Kidney (tissue), 22 donors: ENCODE measurements at places on chromosomes 13 and 19. TPM values are rescaled to one million over a fixed set of nuclear protein-coding genes. Genes with fewer than 3 reads are reported as not detected.

The TEX29 gene
- not detected for total RNA-seq

The ZNF440 gene
- 21.0 TPM for total RNA-seq

GRCh38 chr19:3163230-3163886, 15.2 kb upstream of the S1PR4 start:
- peak; percentile 75 for DNase-seq

- no peak for DNase-seq
These were observed 64.5 kb upstream of the MED4 start for GRCh38 chr13:48159401-48159800.

DNA sequence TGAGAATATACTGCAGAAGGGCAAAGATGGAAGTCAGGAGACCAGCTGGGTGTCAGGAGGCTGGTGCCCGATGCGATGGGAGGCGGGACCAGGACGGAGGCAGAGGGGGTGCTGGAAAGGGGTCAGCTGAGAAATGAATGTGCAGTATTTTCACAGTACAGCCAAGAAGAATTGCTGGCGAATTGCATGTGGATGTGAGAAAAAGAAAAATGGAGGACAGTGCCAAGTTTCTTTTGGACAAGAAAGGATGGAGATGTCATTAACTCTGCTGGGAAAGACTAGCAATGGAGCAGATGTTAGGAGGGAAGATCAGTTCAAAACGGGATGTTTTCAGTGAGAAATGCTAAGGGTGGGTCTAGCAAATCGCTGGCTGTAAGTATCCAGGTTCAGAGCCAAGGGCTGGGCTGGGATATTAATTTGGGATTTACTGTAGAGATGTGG, 7.0 kb downstream of the CRYL1 start:
- DNase-seq: no peak

- no peak for DNase-seq
These were observed 13.4 kb upstream of the WDR18 start for GRCh38 chr19:970695-971094.

- DNase-seq: no peak
These were observed 51.3 kb downstream of the COL4A2 start for GRCh38 chr13:110358381-110358780.

- no peak for DNase-seq
These were observed at the start of gene SBK2 for GRCh38 chr19:55536951-55537740. Gene SBK2, minus strand, starts transcription at chr19:55537133. Its CDS starts 839 bp downstream, at chr19:55536294.

DNA sequence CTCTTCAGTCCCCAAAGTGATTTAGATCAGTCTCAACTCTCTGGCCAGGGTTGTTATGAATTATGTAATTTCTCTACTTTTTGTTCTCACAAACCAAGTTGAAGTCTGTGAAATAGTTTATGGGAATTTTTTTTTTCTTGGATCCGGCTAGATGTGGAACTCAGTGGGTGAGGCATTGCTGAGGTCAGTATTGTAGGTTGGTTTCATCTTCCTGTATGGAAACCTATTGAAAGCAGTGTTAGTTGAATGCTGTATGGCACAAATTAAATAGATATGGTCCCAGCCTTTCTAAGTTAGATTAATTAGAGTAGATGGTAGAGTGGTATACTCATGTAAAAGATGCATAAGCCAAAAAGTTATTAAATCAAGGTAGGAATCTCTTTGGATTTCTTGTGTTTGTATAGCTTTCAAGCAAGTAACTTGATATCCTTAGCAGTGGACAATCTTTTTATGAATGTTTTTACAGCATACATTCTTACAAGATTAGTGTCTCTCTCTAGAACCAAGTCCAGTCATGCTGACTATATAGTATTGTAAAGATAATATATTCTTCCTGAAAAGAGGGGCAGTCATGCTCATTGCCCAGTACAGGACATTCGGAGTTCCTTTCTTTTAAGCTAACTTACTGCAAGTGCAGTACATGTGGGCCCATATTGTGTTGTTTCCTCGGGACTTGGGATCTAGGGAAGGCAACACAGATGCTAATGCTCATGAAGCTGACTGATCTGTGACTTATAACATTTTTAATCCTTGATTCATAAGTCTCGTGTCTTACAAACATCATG, 2541.1 kb downstream of the PCDH9 start:
- no peak for DNase-seq
